Epithelial cell of proximal tubule (primary cell): ENCODE measurements at places on chromosomes 11 and 22. TPM values are rescaled to one million over a fixed set of nuclear protein-coding genes. Genes with fewer than 3 reads are reported as not detected.

The SLC43A1 gene
- total RNA-seq = 3.6 and 9.0 TPM in 2 replicates

The KRTAP5-2 gene
- total RNA-seq = not detected in 2 replicates

DNA sequence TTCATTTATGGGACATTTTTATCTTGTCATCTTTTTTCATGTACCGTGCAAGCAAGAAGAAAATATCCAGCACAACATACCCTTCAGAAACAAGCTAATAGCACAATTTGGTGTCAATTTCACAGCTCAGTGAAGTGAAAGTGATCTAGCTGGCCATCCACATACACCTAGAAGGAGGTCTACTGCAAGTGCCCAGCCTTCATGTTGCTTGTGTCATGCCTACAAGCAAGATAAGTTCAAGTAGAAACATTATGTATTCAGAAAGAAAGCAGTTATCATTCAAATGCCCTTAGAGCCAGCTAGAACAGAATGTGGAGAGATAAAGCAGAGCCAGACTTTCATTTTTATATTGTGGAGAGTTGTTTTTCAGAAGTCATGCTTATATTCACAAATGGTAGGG is 325.7 kb upstream of the PITPNB start:
- DNase-seq = no peak

DNA sequence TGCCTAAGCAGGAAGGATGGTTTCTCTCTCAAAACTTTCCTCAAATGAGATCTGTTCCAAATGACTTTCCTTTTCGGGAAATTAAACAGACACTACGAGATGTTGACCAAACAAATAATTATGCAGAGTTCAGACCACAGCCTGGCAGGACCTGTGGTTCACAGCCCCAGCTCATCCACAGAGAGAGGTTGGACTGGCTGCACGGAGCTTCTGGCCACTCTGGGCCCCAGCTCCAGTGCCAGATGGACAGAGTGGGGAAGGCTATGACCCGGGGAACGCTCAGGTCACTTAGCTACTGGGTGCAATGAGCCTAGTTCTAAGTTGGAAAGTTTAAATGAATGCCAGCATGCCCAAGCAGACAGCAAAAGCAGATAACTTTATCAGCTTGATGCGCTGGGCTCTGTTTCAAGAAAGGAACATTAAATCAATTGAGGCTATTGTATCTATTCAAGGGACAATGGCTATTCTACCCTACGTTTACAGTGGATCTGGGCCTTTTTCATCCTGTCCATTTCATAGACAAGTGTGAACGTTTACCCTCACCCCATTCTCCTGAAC is 155.7 kb upstream of the NARS2 start:
- no peak for DNase-seq

GRCh38 chr22:20117633-20118299 is 740 bp upstream of the TRMT2A start:
- no peak for DNase-seq

- no peak for DNase-seq
Observed at GRCh38 chr11:9740202-9740883, 76.5 kb downstream of the SWAP70 start.

GRCh38 chr11:80916173-80916798 is 1475.5 kb upstream of the TENM4 start:
- no peak for DNase-seq

The SSH3 gene
- total RNA-seq = 28.4 and 30.4 TPM in 2 replicates

DNA sequence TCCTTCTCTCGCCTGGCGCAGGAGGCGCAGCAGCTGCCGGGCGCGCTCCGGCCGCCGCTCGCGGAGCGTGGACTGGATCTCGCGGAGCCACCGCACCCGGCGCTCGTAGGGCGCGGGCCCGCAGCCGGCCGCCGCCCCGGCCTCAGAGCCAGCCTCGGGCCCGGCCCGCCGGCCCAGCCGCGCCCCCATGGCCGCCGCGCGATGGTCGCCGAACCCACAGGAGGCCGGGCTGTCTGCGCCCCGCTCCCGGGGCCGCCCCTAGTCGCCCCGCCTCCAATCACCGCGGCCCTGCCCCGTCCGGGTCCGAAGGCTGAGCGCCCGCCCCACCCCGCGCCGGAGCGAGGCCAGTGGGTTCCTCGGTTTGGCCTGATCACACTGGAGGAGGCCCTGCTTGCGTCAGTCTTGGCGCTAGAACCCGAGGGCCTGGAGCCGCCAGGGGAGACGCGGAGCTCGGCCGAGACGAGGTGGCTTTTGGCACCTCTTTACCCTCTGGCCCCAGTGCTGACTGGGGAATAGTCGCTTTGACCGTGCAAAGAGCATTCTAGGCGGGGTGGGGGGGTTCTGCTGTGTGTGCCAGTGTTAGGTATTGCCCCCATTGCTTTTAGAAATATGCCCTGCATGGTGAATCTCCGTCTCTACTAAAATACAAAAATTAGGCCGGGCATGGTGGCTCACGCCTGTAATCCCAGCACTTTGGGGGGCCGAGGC is at the start of gene LRRC75B:
Gene LRRC75B, minus strand, starts transcription at position 223 of the 708 bp plus-strand sequence. Its CDS starts 34 bp downstream, at position 189.
- no peak for DNase-seq

The CD248 gene
- total RNA-seq = 0.07 and 1.0 TPM in 2 replicates
